GM23248 (cell line): ENCODE measurements at places on chromosomes 2 and 18.

DNA sequence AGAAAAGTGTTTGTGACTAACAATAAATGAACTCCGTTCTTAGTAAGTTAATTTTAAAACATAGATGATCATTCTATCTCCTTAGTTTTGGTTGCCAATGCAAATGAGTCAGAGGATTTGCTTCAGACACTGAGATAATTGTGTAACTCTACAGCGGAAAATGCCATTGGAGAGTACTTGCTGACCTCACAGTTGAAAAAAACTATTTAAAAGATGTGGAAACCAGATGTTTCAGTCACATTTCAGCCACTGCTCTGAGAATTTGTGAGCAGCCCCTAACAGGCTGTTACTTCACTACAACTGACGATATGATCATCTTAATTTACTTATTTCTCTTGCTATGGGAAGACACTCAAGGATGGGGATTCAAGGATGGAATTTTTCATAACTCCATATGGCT is at the start of gene TNFAIP6:
TNFAIP6 (plus strand) TSS at position 234 of the 400 bp plus-strand sequence; CDS start at position 309, 75 bp downstream.
- DNase-seq: peak; percentile 98

DNA sequence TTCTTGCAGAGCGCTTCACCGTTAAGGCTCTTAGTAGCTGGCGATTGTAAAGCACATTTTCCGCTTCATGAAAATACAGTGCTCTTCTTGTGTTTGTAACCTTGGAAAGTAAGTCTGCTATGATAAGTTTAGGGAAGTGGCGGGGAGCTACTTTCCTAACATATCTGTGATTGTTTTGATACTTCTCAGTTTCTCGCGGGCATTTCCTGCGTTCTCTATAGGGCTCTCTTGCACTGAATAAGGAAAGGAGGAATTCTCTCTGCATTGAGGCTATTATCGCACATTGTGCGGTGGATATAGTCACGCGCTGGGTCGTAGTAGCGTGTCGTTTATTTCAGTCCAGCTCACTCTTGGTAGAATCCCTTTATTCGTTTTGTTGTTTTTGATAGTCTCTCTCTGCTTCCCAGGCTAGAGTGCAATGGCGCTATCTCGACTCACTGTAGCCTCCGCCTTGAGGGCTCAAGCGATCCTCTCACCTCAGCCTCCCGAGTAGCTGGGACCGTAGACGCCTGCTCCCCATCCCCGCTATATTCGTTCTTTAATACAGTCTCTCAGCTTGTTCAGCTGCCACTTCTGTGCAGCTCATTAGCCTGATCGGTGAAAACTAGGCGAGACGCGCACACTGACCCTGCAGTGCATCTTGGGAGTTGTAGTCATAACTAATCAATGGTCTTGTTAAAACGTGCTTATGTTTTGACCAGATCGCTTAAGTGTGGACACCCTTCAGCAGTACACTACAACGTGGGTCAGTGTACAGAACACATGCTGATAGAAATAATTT is 1.0 kb upstream of the PPP4R3B start:
- DNase-seq: peak; percentile 73

GRCh38 chr2:196440413-196440812 is 199.1 kb upstream of the CCDC150 start:
- no peak for DNase-seq

- DNase-seq: no peak
Measured at GRCh38 chr2:88746929-88747490, 55.5 kb downstream of the RPIA start.
